ENCODE measurements at places on chromosomes 2 and 18.

- DNase-seq = no peak
Measured at GRCh38 chr2:124147552-124147951, 122.5 kb downstream of the CNTNAP5 start.

DNA sequence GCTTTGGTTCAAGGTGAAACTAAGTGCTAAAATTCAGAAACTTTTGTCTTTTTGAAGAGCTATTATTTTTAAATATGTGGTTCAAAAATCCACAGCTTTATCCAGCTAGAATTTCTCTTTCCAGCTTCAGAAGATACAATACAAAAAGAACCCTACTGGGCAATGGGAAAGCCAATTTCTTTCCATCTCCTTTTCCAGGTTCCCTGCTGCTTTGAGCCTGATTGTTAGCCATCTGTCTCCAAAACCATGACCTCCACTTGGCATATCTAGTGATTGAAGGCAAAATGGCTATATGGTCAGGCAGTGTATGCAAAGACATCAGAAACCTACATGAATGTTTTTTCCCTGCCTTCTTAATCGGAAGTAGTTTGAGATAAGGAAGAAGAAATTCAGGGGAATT is 134.1 kb downstream of the KCNH7 start:
- no peak for DNase-seq

DNA sequence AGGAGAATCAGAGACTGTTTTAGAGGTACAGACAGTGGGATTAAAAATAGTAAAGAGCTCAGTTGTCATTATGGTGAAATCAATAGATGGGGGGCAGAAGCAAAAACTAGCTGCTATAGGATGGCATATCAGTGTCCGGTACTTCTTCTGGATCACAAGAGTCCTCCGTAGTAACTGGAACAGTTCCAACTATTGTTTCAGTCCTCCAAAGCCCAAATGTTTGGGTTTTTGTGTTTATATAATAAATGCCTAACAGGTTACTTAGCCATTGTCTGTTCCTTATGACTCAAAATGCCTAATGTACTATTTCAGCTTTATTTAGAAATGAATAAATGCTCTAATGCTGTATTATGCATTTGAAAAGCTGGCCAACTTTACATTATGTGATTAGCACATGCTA is 401.2 kb downstream of the PTH2R start:
- DNase-seq = no peak

DNA sequence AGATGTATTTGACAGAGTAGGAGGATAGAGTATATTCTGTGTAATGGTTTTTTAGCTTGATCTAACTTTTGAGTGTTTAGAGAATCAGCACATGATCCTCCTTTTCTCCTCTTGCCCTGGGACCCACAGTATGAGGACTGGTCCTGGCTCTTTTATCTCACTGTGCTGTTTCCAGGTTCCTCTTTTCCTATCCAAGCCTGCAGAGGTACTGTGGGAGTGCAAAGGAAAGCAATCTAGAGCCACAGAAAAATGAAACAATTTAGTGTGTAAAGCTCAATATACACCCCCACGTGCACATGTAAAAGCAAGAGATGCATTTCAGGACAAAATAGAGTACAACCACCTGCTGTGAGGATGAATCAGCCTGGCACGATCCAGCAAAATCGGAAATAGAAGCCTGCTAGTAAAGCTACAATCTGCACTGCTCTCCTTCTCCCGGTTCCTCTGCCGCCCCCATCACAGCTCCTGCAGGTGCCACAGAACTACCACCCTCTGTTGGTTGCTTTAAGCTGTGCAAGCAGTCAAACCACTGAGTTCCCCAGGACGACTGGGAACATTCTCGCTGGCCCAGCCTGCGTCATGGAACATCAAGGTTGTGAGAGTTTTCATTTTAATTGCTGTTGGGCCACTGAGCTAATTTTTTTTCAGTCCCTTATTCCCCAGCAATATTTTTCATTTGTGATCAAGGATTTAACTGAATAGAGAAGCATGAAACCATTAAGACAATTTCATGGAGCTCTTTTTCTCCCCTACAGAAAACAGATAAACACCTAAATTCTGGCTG is 47.8 kb upstream of the MAPRE3 start:
- DNase-seq = peak; percentile 43

DNA sequence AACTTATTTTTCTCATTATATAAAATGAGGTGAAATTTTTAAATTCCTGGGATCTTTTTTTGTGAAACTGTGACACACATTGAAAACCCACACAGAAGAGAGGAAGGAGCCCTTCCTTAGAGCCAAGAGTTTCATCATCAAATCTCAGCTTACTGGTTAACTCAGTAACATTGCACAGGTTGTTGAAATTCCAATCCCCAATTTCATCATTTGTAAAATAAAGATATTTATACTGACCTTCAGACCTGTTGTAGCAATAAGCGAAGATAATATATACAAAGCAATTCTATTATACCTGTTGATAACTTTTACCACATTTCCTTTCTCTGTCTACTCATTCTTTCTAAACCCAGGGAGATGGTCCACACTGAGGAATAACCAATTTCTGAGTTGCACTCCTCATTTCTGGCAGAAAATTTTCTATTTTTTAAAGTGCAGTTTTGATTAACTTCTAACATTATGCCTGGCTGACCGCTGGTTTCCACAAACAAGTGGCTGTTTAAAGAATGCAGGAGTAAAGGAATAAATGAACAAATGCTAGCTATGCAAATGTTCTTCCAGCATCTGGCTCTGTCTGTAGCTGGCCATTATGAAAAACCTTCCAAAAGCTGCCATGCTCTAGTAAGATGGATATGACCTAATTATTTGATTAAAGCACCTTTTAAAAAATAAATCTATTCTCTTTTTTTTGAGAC is 105.7 kb upstream of the LINC00305 start:
- no peak for DNase-seq

GRCh38 chr2:209629597-209629996 is 142.0 kb upstream of the UNC80 start:
- DNase-seq = no peak

- DNase-seq = no peak
Measured at GRCh38 chr2:213189001-213189899, 37.8 kb upstream of the IKZF2 start.

DNA sequence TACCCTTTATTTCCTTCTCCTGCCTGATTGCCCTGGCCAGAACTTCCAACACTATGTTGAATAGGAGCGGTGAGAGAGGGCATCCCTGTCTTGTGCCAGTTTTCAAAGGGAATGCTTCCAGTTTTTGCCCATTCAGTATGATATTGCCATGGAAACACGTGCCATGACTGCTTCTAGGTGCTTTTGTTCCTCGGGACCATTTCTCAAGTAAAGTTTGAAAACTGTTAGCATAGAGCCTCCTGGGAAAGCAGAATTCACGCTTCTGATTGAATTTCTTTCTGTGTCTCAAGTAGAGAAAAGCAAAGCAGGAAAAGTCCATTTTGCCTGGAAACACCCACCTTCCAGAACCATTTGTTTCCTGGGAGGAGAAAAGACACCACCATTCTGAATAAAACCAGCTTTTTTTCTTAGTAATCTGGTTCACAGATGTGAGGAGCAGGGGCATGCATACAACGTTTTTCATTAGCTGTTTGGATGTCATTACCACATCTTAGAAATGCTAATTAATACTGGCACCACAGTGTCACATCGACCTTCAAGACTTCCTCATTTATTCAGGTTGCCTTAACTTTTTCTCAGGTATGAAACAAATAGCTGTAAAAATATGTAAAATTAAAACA is 39.0 kb upstream of the ZBTB14 start:
- DNase-seq = no peak

DNA sequence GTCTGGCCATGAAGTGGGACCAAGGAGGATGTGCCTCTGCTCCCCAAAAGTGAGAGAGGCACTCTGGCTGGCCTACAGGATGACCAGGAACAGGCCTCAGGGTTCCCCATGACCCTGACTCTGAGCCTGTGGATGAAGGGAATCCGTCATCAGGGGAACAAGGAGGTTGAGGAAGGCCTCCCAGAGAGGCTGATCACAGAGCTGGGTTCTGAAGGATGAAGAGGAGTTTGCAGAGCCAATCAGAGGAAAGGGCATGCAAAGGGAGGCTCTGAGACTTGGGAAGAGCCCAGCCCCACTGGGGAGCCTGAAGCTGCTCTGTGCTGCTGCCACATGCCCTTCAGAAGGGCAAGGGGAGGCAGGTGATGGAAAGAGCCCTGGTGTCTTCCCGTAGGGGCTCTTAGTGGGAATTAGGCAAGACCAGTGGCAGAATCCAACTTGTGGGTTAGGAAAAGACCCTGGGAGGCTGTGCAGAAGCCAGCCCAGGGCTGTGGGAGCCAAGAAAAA is 141.3 kb upstream of the ID2 start:
- no peak for DNase-seq

- no peak for DNase-seq
Measured at GRCh38 chr18:70232261-70232660, 26.8 kb upstream of the RTTN start.

- no peak for DNase-seq
Measured at GRCh38 chr18:8548186-8548585, 61.1 kb upstream of the RAB12 start.

- DNase-seq = no peak
Measured at GRCh38 chr2:129930451-129930850, 49.0 kb upstream of the RAB6C start.

DNA sequence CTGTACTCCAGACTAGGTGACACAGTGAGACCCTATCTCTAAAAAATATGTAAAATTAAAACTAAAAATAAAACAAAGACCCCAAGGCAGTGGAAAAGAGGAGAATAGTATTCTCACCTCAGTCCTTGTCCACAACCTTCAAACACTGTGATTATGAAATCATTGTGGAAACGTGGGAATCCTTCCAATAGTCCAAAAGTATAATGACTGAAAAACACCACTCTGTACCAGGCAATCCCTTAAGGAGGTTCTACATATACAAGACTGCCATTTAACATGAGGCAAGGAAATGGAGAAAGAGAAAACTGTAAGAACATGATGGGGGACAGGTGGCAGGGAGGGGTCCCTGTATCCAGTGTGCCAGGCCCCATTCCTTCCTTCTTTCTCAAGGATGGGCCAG is 66.1 kb downstream of the ACVR1 start:
- no peak for DNase-seq

GRCh38 chr18:336713-337112 is 68.9 kb upstream of the THOC1 start:
- DNase-seq = no peak

DNA sequence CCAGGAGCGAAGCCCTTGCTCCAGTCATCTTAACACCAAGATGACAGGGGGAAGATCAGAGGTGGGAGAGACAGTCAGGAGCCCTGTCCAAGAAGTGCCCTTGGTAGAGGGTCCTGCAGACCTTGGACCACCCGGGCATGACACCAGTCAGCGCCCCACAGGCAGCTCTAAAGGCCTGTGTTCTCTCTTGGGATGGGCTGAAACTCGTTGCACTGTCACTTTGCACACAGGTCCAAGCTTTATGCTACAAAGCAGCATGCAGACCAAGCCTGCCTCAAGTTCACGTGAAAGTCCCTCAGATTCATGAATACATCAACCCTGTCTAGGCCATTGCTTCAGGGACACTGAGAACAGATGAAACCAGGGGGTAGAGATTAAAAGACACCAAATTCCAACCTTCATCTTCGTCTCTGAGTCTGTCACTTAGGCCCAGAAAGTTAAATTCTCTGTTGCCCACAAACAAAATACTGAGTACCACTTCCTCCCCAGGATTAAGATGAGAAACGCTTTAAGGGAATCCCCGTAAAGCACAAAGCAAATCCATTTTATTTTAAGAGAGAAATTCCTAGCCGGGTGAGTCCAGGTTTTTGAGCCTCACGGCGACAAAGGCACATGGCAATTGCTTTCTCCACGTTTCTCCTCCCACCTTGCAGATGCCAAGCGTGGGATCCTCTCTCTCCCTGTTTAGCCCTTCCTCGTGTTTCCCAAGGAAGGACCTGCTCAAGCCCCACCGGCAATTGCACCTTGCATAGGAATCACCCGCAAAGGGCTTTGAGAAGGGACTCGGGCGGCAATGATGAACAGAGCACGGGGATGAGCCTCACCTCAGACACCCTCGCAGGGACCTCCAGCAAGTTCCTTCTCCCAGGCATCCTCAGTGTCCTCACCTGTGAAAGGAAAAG is 75.0 kb upstream of the ID2 start:
- DNase-seq = no peak

Data from NCI-H1092 (cell line).